GM19239 (cell line): ENCODE measurements at places on chromosomes 5 and 9.

GRCh38 chr9:79403495-79403894, 168.3 kb upstream of the TLE4 start:
- no peak for DNase-seq

- no peak for DNase-seq
These were observed 631 bp downstream of the B4GALT7 start for GRCh38 chr5:177600508-177601018.

DNA sequence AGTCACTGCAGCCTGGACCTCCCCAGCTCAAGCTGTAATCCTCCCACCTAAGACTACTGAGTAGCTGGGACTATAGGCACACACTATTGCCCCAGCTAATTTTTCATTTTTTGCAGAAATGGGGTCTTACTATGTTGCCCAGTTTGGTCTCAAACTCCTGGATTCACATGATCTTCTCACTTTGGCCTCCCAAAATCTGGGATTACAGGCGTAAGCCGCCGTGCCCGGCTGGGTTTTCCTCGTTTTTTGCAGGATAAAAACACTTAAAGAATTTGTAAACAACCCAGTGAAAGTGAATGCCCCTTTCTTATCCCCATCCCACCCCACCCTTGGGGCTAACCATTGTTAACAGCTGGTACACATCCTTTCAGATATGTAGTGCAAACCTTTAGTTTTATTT, 7.7 kb downstream of the CLTB start:
- no peak for DNase-seq

DNA sequence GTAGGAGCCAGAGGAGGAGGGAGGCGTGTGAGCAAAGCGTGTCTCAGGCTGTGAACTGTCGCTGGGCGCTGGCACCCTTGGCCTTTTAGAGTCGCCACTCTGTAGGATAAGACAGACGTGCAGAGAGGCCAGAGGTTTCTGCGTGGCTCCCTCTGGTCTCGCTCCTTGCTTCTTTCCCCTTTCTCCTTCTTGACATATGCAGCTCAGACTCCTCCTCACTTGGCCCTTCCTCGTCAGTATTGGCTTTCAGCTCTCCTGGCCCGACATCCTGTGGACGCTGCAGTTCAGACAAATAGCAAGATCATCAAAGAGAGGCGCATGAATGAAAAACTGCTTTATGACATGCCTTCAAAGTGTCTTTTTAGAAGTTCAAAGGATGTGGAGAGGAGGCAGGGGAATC, 116.8 kb upstream of the SPRY4 start:
- no peak for DNase-seq

- no peak for DNase-seq
These were observed 29.8 kb downstream of the BAAT start for GRCh38 chr9:101354765-101355708.
